Activated T-cell treated with anti-CD3 and anti-CD28 coated beads, Interleukin-2, amount 50 U/mL, for 72 hours (primary cell): ENCODE measurements at places on chromosomes 6 and 20. TPM values are rescaled to one million over a fixed set of nuclear protein-coding genes. Genes with fewer than 3 reads are reported as not detected.

DNA sequence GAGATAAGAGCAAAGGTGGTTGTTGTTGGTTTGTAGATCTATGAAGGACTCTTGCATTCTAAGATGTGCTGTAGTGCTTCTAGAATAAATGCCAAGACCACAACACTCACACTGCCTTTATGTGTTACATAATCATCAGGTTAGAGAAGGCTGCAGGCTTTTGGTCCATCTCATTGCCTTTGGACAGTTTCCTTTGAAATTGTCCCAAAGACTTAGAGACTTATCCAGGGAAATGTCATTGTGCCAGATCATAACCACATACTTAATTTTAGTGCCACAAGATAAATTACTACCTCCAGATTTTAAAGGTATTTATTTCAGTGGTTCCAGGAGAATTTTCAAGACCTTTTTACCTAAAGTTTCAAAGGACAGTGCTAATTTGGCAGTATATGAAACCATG is 666.6 kb upstream of the CITED2 start:
- no peak for DNase-seq

GRCh38 chr20:59667131-59667530 is 62.8 kb downstream of the PHACTR3 start:
- DNase-seq, result no peak

GRCh38 chr6:56403745-56404144 is 156.4 kb upstream of the COL21A1 start:
- no peak for DNase-seq

DNA sequence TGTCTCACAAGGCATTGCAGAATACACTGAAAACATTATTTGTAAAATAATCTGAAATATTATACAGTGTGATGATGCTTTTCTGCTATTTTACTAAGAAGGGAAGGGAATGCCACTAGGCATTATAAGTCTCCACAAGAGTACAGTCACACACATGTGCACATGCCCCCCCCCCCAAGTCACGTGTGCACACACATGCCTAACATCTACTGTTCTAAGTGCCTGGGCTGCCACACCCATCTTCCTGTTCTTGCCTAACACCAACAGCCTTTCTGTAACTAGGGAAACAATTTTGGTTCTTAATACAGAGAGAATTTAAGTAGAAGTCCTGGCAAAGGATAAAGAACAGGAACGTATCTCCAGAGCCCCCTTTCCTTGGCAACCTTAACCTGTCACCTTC is 58.2 kb upstream of the BCLAF1 start:
- DNase-seq, result no peak

PTCHD4 gene
- total RNA-seq, result not detected

DNA sequence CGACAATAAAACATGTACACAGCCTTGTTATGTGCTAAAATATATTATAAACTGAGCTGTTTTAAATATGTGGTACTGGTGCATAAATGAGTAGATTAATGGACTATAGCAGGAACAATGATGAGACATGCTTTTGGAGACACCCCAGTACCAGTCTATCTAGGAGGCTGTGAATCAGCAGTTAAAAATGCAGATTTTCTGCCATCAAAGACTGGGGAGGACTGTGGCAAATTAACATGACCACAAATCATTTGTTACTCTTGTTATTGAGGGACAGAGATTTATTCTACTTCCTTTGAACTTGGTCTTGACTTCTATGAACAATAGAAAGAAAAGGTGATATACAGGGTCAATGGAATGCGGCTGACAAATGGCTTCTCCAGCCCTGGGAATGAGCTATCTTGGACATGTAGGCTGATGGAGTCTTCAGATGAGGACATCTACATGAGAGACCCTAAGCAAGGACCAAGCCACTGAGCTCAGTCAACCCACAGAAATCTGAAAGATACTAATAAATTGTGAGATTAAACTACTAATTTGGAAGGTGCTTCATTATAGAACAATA is 551.7 kb upstream of the GJE1 start:
- DNase-seq, result no peak

OTOR gene
- not detected for total RNA-seq

- DNase-seq, result no peak
Observed at GRCh38 chr6:153758516-153758915, 280.5 kb upstream of the OPRM1 start.

DNA sequence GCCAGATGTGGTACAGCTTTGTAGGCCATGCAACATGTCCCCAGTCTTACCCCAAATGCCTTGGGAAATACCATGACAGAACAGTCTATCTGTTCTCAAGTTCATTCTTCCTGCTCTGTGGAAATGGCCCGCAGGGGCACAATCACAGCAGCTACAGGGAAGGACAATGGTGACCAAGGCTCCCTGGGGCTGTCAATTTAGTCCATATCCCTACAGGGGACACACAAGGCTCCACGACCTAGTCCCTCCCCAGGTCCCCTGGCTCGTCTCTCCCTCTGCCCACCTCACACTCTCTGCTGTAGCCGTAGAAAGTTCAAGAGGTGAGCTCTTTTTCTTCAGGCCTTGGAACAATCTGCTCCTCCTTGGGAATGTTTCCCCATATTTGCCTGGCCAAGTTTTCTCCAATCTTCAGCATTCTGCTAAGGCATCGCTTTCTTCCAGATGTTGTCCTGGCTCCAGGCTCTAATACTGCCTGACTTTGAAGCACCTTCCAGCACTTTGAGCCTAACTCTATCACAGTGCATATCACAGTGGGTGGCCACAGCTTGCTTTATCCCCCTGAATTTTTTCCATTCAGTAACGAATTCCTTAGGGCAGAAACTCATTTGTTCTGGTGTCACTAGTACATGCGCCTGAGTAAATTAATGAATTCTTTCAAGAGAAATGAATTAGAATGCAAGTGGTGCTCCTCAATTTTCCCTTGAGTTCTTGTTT is 92.6 kb downstream of the MAP3K7 start:
- DNase-seq, result no peak
